ENCODE measurements at places on chromosomes 4 and X.

DNA sequence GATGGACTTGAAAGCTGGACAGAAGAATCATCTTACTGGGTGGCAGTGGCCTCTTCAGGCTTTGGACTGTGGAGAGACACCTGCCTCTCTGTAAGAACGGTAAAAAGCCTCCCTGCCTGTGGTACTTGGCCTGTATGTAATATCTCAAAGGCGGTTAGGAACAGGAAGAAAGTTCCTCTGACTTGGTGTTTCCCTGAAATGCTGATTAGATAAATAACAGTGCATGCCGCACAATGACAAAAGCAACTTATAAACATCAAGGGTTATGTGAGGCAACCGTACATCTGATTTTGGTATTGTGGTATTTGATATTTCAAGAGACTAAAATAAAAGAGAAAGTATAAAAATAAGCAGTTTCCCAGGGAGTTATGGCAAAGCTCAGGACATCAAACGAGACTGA is 92.4 kb upstream of the SORBS2 start:
- DNase-seq: no peak

DNA sequence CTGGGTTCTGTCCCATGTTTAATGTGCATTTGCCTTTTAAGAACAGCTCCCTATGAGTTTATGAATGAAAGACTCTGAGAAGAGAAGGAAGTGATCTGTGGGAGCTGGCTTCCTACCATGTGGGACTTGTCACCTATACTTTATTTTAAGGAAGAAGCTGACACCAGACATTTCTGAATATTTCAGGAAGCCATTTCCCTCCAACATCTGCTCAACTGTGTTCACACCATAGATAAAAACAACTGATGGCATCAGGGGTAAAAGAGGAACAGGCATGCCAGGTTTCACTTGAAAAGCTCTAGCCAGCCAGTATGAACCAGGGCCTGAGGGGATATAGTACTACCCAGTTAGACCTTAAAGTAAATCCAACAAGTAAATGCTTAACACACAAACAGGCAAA is 116.0 kb downstream of the COL4A6 start:
- DNase-seq: no peak

GRCh38 chr4:15753081-15753480 is 25.0 kb upstream of the CD38 start:
- no peak for DNase-seq

- no peak for DNase-seq
Measured at GRCh38 chr4:38101563-38101962, 141.4 kb downstream of the PTTG2 start.

DNA sequence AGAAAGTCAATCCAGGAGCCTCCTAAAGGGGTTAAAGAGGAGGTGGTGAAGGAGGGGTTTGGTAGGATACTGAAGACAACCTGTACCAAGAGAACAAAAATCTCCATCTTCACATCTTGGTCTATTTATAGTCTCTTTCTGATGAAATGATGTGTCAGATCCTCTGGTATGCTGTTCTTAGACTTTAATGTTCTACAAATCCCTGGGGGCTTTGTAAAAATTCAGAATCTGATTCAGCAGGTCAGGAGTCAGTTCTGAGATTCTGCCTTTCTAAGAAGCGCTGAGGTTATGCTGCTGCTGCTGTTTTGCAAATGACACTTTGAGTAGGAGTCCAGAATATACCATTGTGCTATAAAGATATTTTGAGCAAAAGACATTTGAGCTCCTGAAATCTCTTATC is 172.9 kb upstream of the GLRA2 start:
- DNase-seq: no peak

- no peak for DNase-seq
Measured at GRCh38 chr4:124132161-124132560, 580.4 kb downstream of the ANKRD50 start.

DNA sequence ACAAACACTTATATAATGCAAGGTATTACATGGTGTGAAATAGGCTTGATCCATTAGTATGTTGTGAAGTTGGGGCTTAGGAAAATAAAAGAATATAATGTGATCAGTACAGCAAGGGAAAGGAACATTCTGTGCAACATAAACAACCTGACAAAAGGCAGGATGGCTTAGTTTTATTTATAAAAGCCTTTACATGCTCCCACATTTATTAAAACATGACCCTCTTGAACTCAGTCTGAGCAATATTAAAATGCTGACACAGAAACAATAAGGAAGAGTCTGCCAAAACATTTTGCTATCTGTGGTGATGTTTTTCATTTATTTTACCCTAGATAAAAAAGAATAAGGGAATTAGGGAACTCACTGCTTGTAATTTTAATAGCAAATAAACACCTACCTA is 519.7 kb downstream of the PCDH7 start:
- DNase-seq: no peak

DNA sequence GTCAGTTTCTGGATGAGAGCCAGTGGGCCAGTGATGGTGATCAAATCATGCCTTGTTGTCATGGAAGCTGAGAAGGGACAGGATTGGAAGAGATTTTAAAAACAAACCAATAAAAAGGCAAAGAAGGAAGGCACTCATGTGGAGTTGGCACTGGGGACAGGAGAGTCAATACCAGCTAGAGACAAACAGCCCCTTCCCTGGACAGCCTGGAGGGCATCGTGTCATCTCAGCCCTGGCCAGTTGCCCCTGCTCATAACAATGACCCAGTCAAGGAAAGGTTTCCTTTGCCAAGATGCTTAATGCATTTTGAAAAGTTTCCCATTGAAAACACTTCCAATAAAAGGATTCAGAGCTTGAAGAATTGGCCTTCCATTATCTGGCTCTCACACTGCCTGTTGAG is 55.5 kb downstream of the SCML1 start:
- no peak for DNase-seq

GRCh38 chr4:54912155-54912554 is 213.2 kb downstream of the KDR start:
- no peak for DNase-seq
